Endodermal cell (in vitro differentiated cells): ENCODE measurements at places on chromosomes 12 and 14. TPM values are rescaled to one million over a fixed set of nuclear protein-coding genes. Genes with fewer than 3 reads are reported as not detected.
A peak's percentile ranks its signal among the peaks of the same experiment; 100 is the strongest.

- H3K27me3 ChIP-seq = no peaks in the 10 kb centered on the region
- H3K4me3 ChIP-seq = no peak overlapping the region
- no peak for DNase-seq
- H3K27ac ChIP-seq = no peak overlapping the region
Observed at GRCh38 chr12:70032076-70032475, 207.0 kb downstream of the MYRFL start.

The TSPAN11 gene
- 0.12 to 0.27 TPM (median 0.20 TPM) in 3 replicates for total RNA-seq

DNA sequence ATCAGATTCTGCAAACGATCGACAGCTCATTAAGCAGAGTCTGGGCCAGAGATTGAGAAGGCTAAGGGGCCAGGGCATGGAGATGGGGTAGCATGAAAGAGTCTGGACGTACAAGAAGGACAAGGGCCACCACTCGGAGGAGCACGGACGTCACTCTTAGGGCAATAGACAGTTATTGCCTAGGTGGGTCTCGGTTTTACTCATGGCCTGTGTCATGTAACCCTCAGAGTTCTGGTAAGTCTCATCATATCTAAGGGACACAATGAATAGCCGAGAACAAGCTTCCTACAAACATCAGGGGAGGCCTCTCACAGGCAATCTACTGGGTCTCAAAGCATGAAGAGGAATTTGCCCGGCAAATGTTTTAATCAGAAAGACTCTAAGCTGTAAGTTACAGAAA lies 30.4 kb upstream of the ITPK1 start:
- no peak overlapping the region for H3K27ac ChIP-seq
- no peaks in the 10 kb centered on the region for H3K27me3 ChIP-seq
- H3K4me1 ChIP-seq = no peaks in the 10 kb centered on the region
- DNase-seq = no peak

DNA sequence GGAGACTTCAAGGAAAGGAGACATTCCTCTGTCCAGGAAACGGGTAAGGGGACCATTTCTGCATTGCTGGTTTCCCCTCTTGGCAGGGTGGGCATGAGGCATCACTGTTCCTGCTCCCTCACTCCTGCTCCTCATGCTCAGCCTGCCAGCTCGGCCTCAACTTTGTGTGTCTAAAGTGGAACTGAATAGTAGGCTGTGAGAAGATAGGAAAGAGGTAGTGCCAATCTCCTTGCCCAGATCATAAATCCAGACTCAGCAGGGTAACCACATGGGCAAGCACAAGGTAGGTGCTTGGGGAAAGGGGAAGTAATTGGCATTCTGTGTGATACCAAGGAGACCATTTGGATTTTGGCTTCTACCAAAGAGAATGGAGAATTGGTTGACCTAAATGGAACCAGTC lies 2.6 kb downstream of the LTB4R start:
- H3K4me1 ChIP-seq = no peaks in the 10 kb centered on the region
- H3K27ac ChIP-seq = no peak overlapping the region
- peaks cover 6% of the 10 kb centered on the region for H3K36me3 ChIP-seq
- no peaks in the 10 kb centered on the region for H3K27me3 ChIP-seq
- H3K4me3 ChIP-seq = no peak overlapping the region

The PIANP gene
- total RNA-seq = 5.1 to 7.1 TPM (median 7.0 TPM) in 3 replicates

DNA sequence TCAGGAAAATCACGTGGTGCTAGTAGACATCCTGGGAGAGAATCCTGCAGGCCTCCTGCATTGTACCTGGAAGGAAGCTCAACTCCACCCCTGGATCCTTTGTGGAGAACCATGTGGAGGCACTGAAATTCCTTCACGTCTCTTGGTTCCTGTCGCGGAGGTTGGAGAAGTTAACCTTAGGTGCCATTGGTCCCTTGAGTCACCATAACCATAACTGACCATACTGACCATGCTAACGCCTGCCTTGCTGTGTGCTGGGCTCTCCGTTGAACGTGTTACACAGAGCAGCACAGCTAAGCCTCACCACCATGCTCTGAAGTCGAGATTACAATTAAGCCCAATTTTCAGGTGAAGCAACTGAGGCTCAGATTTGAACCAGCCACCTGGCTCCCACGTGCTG lies 18.6 kb downstream of the C14orf132 start:
- H3K27ac ChIP-seq = no peak overlapping the region
- peak; percentile 12 for DNase-seq
- no peaks in the 10 kb centered on the region for H3K27me3 ChIP-seq
- no peaks in the 10 kb centered on the region for H3K4me1 ChIP-seq

DNA sequence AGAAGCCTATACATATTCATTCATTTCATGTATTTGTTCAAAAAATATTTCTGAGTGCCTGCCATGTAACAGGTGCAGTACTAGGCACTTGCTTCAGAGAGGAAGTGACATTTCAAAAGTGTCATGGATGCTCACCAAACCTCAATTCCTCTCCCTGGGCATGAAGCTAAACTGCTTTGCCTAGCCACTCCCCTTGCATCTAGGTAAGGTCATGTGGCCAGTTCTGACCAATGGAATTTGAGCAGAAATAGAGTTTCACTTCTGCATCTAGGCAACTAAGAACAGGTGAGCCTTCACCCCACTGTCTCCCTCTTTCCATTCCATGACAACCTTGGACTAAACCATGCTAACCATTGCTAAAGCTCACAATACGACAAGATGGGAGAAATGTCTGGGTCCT lies 27.6 kb downstream of the TC2N start:
- no peak overlapping the region for H3K27ac ChIP-seq
- no peak for DNase-seq
- no peaks in the 10 kb centered on the region for H3K4me1 ChIP-seq
- H3K4me3 ChIP-seq = no peak overlapping the region
- no peaks in the 10 kb centered on the region for H3K36me3 ChIP-seq

DNA sequence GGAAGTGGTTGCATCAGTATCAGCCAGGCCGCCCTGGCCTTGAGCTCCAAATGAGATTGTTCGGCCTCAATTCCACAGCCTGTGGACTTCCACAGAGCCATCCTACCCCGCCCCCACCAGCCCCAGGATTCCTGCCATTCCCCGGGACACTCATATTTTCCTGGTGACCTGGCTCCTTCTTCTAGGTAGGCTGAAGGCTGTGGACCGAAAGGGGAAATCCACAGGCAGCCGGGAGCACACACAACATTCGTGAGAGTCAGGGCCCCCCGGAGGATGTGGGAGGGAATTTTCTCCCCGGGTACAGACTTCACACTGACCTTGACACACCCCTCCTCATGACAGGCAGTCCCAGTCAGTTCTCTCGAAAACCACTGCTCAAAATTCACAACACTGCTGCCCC lies 39.9 kb downstream of the RIN3 start:
- no peaks in the 10 kb centered on the region for H3K36me3 ChIP-seq
- H3K4me3 ChIP-seq = no peak overlapping the region
- H3K4me1 ChIP-seq = no peaks in the 10 kb centered on the region
- no peak overlapping the region for H3K27ac ChIP-seq

- H3K4me1 ChIP-seq = no peaks in the 10 kb centered on the region
- DNase-seq = no peak
- no peaks in the 10 kb centered on the region for H3K36me3 ChIP-seq
- no peaks in the 10 kb centered on the region for H3K27me3 ChIP-seq
Observed at GRCh38 chr14:92557544-92557912, 43.9 kb downstream of the RIN3 start.

GRCh38 chr12:68833508-68833907 lies 25.5 kb downstream of the MDM2 start:
- no peaks in the 10 kb centered on the region for H3K4me1 ChIP-seq
- H3K4me3 ChIP-seq = no peak overlapping the region
- H3K27ac ChIP-seq = no peak overlapping the region
- H3K36me3 ChIP-seq = peaks cover 89% of the 10 kb centered on the region
- no peak for DNase-seq

GRCh38 chr14:101195309-101195901 lies 291.9 kb upstream of the RTL1 start:
- no peaks in the 10 kb centered on the region for H3K4me1 ChIP-seq
- H3K36me3 ChIP-seq = no peaks in the 10 kb centered on the region
- H3K27me3 ChIP-seq = no peaks in the 10 kb centered on the region
- H3K27ac ChIP-seq = no peak overlapping the region
- no peak overlapping the region for H3K4me3 ChIP-seq
- no peak for DNase-seq

- no peaks in the 10 kb centered on the region for H3K27me3 ChIP-seq
- H3K4me3 ChIP-seq = no peak overlapping the region
- no peaks in the 10 kb centered on the region for H3K4me1 ChIP-seq
- no peak overlapping the region for H3K27ac ChIP-seq
Observed at GRCh38 chr14:101198398-101199027, 295.0 kb upstream of the RTL1 start.

DNA sequence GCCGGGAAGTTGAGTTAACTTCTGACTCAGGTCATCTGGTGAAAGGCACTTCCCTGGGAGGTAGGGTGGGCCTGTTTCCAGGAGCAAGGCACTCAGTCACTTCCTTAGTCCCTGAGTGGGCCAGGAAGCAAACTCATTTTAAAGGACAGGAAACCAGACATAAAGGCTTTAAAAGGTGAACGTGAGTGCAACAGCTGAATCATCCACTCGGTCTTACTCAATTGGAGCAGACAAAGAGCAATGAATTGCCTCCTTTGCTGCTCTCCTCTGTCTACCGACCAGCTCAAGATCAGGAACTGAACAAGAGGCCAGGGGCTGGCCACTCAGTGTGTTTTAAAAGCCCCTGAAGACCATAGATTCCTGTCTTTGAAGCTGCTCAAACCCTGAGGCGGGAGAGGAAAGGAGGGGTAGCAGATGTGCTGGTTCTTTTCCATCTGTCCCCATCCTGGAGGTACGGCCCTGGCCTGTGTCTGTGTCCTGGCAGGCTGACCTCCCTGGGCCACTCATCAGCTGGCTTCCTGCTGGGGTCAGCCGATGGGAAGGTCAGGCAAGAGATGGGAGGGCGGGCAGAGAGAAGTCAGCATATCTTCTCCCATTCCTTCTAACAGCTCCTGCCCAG lies 148.9 kb downstream of the PPM1H start:
- DNase-seq = peak; percentile 55
- H3K27me3 ChIP-seq = no peaks in the 10 kb centered on the region
- peak overlapping the region; percentile 45 for H3K27ac ChIP-seq
- H3K4me1 ChIP-seq = no peaks in the 10 kb centered on the region
- no peak overlapping the region for H3K4me3 ChIP-seq
- H3K36me3 ChIP-seq = no peaks in the 10 kb centered on the region

- H3K27ac ChIP-seq = no peak overlapping the region
- no peak overlapping the region for H3K4me3 ChIP-seq
- no peaks in the 10 kb centered on the region for H3K4me1 ChIP-seq
Observed at GRCh38 chr14:36784541-36784940, 122.9 kb downstream of the PAX9 start.

- H3K27me3 ChIP-seq = no peaks in the 10 kb centered on the region
- no peak for DNase-seq
- H3K4me3 ChIP-seq = no peak overlapping the region
- no peaks in the 10 kb centered on the region for H3K4me1 ChIP-seq
Observed at GRCh38 chr12:22312336-22312735, 22.2 kb downstream of the ST8SIA1 start.

The BICDL1 gene
- 4.2 to 18.6 TPM (median 14.5 TPM) in 3 replicates for total RNA-seq

The KRT6C gene
- total RNA-seq = not detected in 2 replicates

GRCh38 chr12:100401660-100402059 lies 44.8 kb downstream of the SLC17A8 start:
- DNase-seq = no peak
- no peaks in the 10 kb centered on the region for H3K4me1 ChIP-seq
- no peak overlapping the region for H3K27ac ChIP-seq

The UNG gene
- total RNA-seq = 48.4 to 104 TPM (median 99.5 TPM) in 3 replicates

- H3K36me3 ChIP-seq = no peaks in the 10 kb centered on the region
- H3K4me1 ChIP-seq = no peaks in the 10 kb centered on the region
- H3K27me3 ChIP-seq = no peaks in the 10 kb centered on the region
- H3K4me3 ChIP-seq = no peak overlapping the region
Observed at GRCh38 chr12:84874125-84874824, 38.3 kb downstream of the SLC6A15 start.

DNA sequence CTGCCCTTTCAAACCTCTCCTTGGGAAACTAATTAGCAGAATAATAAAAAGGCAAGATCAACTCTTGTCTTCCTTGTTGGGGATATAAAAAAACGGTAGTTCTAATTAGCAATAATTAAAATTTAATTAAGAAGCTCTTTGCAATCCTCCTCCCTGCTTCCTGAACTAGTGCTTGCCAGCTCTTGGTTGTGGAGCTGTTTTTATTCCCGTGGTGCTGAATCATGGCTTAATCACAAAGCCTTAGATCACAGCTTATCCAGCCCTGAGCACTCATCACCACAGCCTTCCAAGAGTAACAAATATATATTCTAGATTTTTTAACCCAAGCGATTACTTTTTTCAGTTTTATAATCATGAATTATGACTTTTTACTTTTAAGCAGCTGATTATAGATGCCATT lies 63.2 kb upstream of the INSM2 start:
- peaks cover 23% of the 10 kb centered on the region for H3K27me3 ChIP-seq
- H3K4me1 ChIP-seq = no peaks in the 10 kb centered on the region
- H3K4me3 ChIP-seq = no peak overlapping the region
- H3K36me3 ChIP-seq = no peaks in the 10 kb centered on the region
- H3K27ac ChIP-seq = no peak overlapping the region

The OAS3 gene
- 0.12 to 0.69 TPM (median 0.64 TPM) in 3 replicates for total RNA-seq

The SPX gene
- 0.35 to 0.59 TPM (median 0.38 TPM) in 3 replicates for total RNA-seq

DNA sequence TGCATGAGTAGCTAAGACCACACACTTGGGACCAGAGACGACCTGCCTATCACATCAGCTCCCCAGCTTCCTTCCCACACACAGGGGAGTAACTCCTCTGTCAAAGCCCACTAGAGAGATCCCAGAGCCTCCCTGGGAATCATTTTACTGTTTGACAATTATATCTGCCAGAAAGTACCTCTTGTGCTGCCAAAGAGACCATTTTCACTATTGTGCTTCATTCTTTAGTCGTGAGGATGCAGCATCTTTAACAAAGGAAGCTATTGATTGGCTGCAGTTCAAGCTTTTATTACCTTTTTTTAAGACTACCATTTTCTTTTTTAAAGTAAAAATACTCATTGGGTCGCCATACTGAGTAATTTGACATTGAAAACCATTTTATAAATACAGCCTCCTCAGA lies 194.5 kb upstream of the RGS6 start:
- H3K27ac ChIP-seq = no peak overlapping the region
- no peaks in the 10 kb centered on the region for H3K27me3 ChIP-seq
- H3K36me3 ChIP-seq = peaks cover 51% of the 10 kb centered on the region

The KRT74 gene
- total RNA-seq = not detected in 3 replicates

The GZMH gene
- total RNA-seq = not detected in 3 replicates

DNA sequence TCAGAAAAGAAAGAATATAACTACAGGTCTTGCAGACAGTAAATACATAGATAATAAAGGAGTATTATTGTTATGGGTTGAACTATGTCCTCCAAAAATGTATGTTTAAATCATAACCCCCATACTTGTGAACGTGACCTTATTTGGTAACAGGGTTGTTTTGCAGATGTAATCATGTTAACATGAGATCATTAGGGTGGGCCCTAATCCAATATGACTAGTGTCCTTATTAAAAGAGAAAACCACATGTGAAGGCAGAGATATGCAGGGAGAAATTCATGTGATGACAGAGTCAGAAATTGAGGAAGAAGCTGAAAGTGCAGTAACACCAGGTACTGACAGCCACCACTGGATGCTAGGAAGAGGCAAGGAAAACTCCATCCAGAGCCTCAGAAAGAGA lies 29.0 kb downstream of the MAGOHB start:
- H3K27ac ChIP-seq = no peak overlapping the region
- no peak overlapping the region for H3K4me3 ChIP-seq
- H3K27me3 ChIP-seq = no peaks in the 10 kb centered on the region
- no peaks in the 10 kb centered on the region for H3K4me1 ChIP-seq
